A549 (cell line): ENCODE measurements at places on chromosomes 1 and 21.
A peak's percentile ranks its signal among the peaks of the same experiment; 100 is the strongest.

DNA sequence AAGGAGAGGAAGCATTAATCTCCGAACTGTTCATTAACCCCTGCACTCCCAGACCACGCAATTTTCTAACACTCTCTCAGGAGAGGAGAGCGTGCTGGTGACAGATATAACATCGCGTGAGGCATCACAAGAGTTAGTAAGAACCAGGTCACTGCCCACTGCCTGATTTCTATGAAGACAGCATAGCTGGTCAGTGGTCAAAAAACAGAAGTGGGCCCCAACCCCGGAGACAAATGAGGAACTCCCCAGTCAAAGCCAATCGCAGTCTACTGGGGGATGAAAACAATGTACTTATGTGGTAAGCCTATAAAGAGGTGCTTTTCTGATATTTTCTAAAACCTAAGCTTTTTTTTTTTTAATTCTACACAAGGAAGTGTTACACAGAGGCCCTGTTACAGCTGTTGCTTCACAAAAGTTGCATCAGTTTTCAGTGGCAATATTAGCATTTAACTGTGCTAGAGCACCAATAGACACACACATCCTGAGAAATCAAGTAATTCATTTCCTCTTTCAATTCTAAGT, 231.8 kb upstream of the IRF2BP2 start:
- DNase-seq = no peak

GRCh38 chr1:196143602-196144342, 464.5 kb downstream of the KCNT2 start:
- no peak for DNase-seq

DNA sequence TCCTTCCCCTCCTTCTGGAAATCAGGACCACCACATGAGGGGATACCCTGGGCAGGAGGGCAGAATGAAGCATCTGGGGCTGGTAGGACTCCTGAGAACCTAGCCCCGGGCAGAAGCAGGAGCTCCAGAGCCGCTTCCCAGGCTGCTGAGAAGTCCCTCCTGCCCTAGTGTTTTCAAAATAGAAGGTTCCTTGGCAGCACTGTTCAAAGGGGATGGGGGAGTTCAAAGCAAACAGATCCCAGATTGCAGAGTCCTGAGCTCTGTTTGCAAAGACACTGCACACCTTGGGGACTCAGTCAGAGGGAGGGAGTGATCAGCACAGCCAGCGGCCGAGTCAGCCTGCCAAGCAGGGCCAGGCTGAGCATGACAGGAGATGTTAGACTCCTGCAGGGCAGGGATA, 177.8 kb downstream of the PTPRU start:
- DNase-seq = no peak

DNA sequence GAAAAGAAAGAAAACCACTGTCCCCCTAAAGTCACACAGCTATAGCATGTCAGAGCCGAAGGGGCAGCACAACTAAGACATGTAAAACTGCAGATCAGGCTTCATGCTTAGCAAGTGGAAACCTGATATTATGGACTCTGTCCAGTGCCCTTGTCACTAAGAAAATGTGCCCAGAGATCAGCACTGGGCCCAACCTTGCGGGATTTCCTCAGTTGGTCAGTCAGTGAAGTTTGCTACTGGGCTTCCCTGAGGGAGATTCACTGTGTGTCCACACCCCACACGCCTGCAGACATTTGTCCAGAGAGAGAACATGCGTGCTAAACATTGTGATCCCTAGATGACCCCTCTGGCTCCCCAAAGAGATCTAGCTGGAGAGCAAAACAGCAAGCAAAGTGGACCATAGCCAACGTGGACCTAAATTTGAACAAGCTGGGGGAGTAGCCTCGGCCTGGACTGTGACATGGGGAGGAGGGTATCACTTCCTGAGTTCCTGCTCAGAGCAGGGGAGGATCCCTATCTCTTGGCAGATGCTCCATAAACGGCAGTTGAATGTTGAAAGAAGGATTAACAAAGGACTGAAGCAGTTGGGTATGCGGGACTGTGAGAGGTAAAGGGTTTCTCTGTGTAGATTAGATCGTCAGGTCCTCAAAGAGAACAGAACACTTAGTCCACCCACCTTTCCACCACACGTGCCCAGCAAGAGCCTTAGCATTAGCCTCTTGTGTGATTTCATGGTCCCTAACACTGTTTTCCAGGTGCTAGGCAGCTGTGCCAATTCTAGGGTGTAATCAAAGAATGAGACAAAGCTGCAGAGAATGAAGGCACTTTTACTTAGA, 53.6 kb downstream of the GLUL start:
- no peak for DNase-seq

- no peak for DNase-seq
Observed at GRCh38 chr1:55234016-55234415, 18.9 kb upstream of the USP24 start.

DNA sequence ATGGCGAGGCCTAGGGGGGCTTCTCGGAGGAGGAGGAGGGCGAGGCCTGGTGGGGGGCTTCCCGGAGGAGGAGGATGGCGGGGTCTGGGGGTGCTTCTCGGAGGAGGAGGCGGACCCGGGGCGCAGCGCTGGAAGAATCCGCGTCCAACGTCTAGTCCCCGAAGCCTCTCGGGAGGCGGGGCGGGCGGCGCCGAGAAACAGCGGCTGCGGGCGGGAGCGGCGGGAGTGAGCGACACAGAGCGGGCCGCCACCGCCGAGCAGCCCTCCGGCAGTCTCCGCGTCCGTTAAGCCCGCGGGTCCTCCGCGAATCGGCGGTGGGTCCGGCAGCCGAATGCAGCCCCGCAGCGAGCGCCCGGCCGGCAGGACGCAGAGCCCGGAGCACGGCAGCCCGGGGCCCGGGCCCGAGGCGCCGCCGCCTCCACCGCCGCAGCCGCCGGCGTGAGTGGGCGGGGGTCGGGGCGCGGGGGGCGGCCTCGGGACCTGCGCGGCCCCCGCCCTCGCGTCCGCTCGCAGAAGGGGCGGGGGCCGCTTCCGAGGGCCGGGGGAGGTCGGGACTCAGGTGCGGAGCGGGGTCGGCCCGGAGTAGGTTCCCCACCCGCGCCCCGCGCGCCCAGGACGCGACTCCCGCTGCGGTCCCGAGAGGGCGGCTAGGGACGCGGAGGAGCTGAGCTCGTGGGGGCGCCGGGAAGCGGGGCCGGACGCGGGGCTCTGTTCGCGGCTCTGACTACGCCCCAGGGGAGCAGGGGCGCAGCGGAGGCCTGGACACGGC, at the start of gene KLHL17:
Gene KLHL17 (plus strand): TSS at position 222 of the 769 bp plus-strand sequence. CDS start 110 bp downstream, at position 332.
- DNase-seq = no peak

- no peak for DNase-seq
Observed at GRCh38 chr1:108780937-108781574, 34.6 kb downstream of the STXBP3 start.

DNA sequence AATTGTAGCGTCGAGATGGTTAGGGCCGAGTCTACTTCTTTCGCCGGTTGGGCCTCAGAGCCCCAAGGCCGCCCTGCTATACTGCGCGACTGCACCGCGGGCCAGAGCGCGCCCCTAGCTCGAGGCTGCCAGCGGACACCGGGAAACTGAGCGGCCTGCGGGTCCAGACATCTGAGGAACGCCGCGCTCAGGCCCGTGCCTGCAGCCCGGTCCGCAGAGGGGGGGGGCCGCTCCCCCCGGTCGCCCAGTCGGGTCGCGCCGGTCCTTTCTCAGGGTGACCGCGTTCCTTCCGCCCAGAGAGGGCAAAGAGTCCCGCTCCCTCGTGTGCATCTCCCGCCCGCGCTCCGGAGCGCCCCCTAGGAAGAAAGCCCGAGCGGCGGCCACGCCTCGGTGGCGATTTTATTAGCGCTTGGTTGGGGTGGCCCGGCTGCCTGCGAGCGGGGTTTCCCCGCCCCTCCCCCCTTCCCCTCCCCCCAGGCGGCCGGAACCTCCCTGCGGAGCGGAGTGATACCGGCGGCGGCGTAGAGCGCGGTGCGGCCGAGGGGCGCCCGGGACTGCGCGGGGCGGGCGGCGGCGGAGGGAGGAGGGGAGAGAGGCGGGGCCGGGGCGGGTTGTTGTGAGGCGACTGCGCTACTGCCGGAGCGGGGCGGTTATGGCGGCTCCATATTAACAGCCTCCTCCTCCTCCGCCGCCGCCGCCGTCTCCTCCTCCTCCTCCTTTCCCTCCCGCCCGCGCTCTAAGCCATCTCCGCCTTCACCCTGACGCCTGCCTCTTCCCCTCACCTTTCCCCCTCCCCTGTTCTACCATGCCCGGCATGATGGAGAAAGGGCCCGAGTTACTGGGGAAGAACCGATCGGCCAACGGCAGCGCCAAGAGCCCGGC, at the start of gene RCOR3:
Gene RCOR3 (plus strand): TSS at position 611 of the 882 bp plus-strand sequence. CDS start 195 bp downstream, at position 806.
- DNase-seq = peak; percentile 68

GRCh38 chr1:82125119-82125518, 324.4 kb downstream of the ADGRL2 start:
- DNase-seq = no peak

DNA sequence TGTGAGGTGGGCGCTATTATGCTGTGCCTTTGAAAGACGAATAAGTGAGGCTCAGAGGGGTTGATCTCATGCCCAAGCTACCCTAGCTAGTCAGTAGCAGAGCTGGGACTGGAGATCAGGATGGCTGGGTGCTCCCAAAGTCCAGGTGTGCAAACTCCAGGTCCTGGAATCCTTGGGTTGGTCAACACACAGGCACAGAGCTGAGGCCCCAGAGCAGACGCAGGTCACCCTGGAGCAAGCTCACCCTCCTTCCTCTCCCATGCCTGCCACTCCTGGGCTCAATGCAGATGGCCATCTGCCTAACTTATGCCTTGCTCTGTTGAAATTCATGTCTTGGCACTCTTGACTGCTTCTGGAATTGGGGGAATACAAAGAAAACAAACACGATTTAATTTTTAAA, 587.2 kb downstream of the PTPRU start:
- no peak for DNase-seq

- no peak for DNase-seq
Observed at GRCh38 chr1:89996450-89997110, 1.7 kb downstream of the ZNF326 start.

- DNase-seq = no peak
Observed at GRCh38 chr1:108140936-108141335, 59.2 kb downstream of the SLC25A24 start.

- no peak for DNase-seq
Observed at GRCh38 chr1:196376630-196377328, 231.5 kb downstream of the KCNT2 start.

DNA sequence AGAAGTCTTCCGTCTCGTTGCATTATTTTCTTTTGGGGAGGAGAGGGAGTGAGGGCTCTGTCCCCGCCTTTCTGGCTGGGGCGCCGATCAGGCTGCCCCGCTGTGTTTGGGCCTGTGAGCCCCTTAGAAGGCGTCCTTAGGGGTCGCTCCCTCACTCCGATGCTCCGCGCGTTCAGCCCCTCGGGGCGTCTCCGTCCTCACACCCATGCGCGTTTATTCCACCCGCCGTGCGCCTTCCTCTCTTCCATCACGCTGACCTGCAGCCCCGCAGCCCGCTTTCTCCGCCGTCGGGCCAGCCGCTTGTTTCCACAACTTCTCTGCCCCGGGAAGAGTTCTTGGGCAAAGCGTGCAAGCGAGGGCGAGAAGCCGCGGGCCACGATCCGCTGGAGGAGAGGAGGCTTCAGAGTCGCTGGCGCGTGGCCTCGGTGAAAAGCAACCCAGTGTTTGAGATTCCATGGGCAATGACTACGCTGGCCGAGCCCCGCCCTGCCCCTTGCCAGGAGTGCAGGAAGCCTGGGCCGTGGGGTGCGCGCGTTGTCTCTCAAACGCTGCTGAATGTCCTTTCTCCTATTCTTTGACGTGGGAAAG, 27.7 kb downstream of the TRIM11 start:
- no peak for DNase-seq

- no peak for DNase-seq
Observed at GRCh38 chr21:37061926-37062592, 10.8 kb downstream of the PIGP start.

- no peak for DNase-seq
Observed at GRCh38 chr1:151997284-151997570, 3.6 kb upstream of the S100A10 start.

DNA sequence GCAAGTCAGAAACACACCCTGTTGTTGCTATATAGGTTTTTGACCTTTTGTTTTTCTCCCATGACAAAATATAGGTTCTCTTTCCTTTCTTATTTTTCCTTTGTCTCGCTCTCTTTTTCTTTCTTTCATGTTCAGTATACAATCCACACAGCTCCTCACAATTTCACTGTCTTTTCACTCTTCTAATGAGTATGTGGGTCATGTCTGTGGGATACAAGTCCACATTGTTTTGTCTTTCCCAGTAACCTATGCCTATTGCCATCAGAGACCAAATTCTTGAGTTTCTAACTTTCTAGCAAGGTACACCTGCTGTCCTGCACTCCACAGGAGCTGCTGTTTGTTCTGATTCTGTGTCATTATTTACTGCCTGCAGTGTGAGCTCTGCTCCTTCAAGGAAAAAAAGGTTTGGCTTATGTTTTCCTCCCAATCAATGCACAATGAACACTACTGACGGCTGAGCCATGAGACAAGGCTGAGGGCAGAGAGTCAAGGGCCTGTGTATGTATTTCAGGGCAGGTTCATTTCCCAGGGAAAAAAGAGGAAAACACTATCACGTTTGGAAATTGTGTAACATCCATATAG, 453.8 kb downstream of the NEGR1 start:
- DNase-seq = no peak

GRCh38 chr1:93844262-93845045, 34.6 kb downstream of the DNTTIP2 start:
- DNase-seq = peak; percentile 76

- DNase-seq = no peak
Observed at GRCh38 chr1:111618961-111619634, 491 bp upstream of the RAP1A start.

GRCh38 chr1:224736619-224737352, 120.7 kb downstream of the CNIH3 start:
- DNase-seq = no peak

GRCh38 chr1:117089996-117090395, 29.9 kb downstream of the TTF2 start:
- DNase-seq = no peak

DNA sequence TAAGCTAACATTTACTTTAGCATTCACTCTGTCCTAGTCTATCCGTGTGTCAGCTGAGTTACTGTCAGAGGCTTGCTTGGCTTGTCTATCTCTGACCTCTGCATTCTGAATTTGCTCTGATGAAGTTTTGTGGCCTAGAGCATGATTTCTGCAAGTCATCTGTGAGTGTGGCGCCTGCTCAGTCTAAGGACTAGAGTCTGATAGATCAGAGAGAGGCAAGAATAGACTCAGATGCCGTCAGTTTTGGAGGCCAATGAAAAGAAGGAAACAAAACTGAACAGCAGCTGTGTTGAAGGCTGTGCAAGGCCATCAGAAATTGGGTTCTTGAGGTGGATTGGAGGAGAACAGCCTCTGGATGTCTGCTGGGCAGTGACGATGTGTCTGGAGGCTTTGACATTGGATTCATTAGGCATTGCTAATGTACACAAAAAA, 573.1 kb downstream of the USP25 start:
- peak; percentile 53 for DNase-seq
